Mesenchymal stem cell (in vitro differentiated cells and primary cell): ENCODE measurements at places on chromosomes 2 and 18.

GRCh38 chr2:144241801-144242200 lies 278.1 kb downstream of the ZEB2 start:
- H3K27me3 ChIP-seq = no peaks in the 10 kb centered on the region
- no peak overlapping the region for H3K27ac ChIP-seq
- H3K4me3 ChIP-seq = no peak overlapping the region
- H3K4me1 ChIP-seq = peaks cover 2% of the 10 kb centered on the region
- no peak for DNase-seq

- no peaks in the 10 kb centered on the region for H3K27me3 ChIP-seq
- no peaks in the 10 kb centered on the region for H3K36me3 ChIP-seq
- H3K27ac ChIP-seq = no peak overlapping the region
- no peak overlapping the region for H3K4me3 ChIP-seq
- no peak for DNase-seq
- no peaks in the 10 kb centered on the region for H3K4me1 ChIP-seq
These were observed 18.7 kb downstream of the TPO start for GRCh38 chr2:1431886-1432400.

DNA sequence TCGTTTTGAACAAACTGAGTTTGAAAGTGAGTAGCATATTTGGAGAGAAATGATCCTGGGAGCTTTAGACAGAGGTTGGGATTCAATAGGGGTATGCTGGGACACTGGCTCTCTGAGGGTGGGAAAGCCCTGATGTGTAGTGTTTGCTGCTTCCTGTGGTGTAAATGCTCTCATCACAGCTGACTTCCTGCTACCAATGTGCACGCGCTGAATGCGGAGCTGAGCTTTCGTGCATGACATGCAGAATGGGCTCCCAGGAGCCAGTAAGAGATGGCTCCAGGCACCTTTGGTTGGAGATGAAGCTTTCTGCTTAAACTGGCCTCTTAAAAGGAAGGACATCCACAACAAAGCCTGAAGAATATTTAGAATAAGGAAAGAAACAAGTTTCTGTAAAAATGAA lies 224.1 kb upstream of the CCDC150 start:
- no peaks in the 10 kb centered on the region for H3K36me3 ChIP-seq
- no peak overlapping the region for H3K4me3 ChIP-seq
- DNase-seq = no peak
- no peaks in the 10 kb centered on the region for H3K27me3 ChIP-seq
- H3K4me1 ChIP-seq = peaks cover 8% of the 10 kb centered on the region
- no peak overlapping the region for H3K27ac ChIP-seq

- H3K27ac ChIP-seq = no peak overlapping the region
- no peak overlapping the region for H3K4me3 ChIP-seq
- H3K36me3 ChIP-seq = no peaks in the 10 kb centered on the region
- no peaks in the 10 kb centered on the region for H3K4me1 ChIP-seq
- DNase-seq = no peak
These were observed 215.7 kb downstream of the IKZF2 start for GRCh38 chr2:212935752-212936151.

- H3K4me3 ChIP-seq = no peak overlapping the region
- no peak for DNase-seq
- no peaks in the 10 kb centered on the region for H3K27me3 ChIP-seq
- no peaks in the 10 kb centered on the region for H3K36me3 ChIP-seq
These were observed 403.7 kb downstream of the STK39 start for GRCh38 chr2:167843657-167844056.

DNA sequence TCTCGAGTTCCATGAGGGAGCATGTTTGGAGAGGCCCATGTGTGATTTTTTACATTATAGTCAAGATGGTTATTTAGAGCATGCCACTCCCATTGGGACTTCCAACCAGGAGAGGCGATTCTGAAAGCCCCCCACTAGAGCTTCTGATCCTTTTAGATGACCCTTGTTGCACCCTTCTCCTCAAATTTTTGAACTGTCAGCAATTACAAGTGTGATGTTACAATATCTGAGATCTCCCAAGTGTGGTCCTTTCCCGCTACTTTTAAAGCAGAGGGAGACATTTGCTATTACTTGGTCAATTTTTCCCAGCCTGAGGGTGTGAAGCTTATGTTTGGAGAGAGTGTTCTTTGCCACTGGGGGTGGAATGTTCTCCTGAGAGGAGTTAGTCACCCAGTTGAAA lies 16.7 kb upstream of the PTH2R start:
- H3K27me3 ChIP-seq = peaks cover 3% of the 10 kb centered on the region
- no peaks in the 10 kb centered on the region for H3K4me1 ChIP-seq
- no peak overlapping the region for H3K27ac ChIP-seq
- H3K4me3 ChIP-seq = no peak overlapping the region

DNA sequence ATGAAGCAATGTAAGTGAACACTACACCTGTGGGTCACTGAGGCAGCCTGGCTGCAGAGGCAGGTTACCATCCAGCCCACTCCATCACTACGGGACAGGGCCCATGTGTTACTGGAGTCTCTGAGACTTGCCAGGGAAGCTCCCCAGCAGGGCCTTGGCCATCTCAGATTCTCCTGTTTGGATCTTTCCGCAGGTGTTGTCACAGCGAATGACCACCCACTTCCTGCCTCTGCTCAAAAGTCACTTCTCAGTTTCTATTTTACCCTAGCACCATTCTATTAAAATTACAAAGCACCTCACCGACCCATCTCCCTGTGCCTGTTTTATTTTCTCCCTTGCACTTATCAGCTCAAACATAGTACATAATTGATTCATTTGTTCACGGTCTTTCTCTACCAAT lies 34.5 kb upstream of the L3MBTL4 start:
- no peak for DNase-seq
- H3K36me3 ChIP-seq = no peaks in the 10 kb centered on the region
- no peaks in the 10 kb centered on the region for H3K27me3 ChIP-seq

- peaks cover 56% of the 10 kb centered on the region for H3K27me3 ChIP-seq
- H3K4me1 ChIP-seq = peaks cover 26% of the 10 kb centered on the region
- DNase-seq = peak; percentile 7
- no peaks in the 10 kb centered on the region for H3K36me3 ChIP-seq
- peak overlapping the region; percentile 85 for H3K4me3 ChIP-seq
- no peak overlapping the region for H3K27ac ChIP-seq
These were observed 84.9 kb upstream of the EPB41L3 start for GRCh38 chr18:5628512-5629255.

- DNase-seq = no peak
- H3K4me3 ChIP-seq = no peak overlapping the region
- no peaks in the 10 kb centered on the region for H3K4me1 ChIP-seq
- H3K27me3 ChIP-seq = peaks cover 20% of the 10 kb centered on the region
- H3K27ac ChIP-seq = no peak overlapping the region
- H3K36me3 ChIP-seq = no peaks in the 10 kb centered on the region
These were observed 163.7 kb upstream of the RMP24 start for GRCh38 chr18:35808796-35809195.

GRCh38 chr18:48932462-48932818 lies 18.3 kb downstream of the SMAD7 start:
- peak overlapping the region; percentile 97 for H3K27ac ChIP-seq
- no peak for DNase-seq
- H3K36me3 ChIP-seq = peaks cover 30% of the 10 kb centered on the region
- no peak overlapping the region for H3K4me3 ChIP-seq

- H3K27ac ChIP-seq = no peak overlapping the region
- H3K36me3 ChIP-seq = no peaks in the 10 kb centered on the region
- no peaks in the 10 kb centered on the region for H3K4me1 ChIP-seq
These were observed 117.0 kb downstream of the CHN1 start for GRCh38 chr2:174888146-174888545.

DNA sequence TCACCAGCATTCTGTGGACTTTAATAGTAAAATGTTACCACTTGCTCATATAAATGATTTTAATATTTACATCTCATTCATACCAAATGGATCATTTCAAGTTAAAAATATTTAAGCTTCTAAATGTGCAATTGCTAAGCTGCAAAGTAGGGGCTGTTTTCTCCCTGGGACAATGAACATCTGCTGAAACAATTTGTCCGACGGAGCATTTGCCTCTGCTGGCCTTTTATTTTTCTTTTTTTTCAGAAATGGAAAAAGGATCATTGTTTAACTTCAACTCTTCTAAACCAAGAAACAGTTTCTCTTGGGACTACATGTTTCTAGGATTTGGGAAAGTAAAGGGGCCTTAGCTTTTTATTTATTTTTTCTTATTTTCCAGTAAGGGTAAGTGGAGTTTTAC lies 43.8 kb upstream of the ITPRID2 start:
- H3K4me1 ChIP-seq = no peaks in the 10 kb centered on the region
- H3K4me3 ChIP-seq = no peak overlapping the region
- no peak overlapping the region for H3K27ac ChIP-seq
- DNase-seq = no peak

GRCh38 chr2:158414538-158414937 lies 42.0 kb downstream of the CCDC148 start:
- peaks cover 5% of the 10 kb centered on the region for H3K4me1 ChIP-seq
- no peaks in the 10 kb centered on the region for H3K27me3 ChIP-seq
- no peaks in the 10 kb centered on the region for H3K36me3 ChIP-seq
- H3K4me3 ChIP-seq = no peak overlapping the region
- no peak for DNase-seq
- H3K27ac ChIP-seq = peak overlapping the region; percentile 89

GRCh38 chr18:79588636-79589481 lies 90.7 kb upstream of the CTDP1 start:
- H3K4me3 ChIP-seq = no peak overlapping the region
- no peak overlapping the region for H3K27ac ChIP-seq
- peak; percentile 82 for DNase-seq
- no peaks in the 10 kb centered on the region for H3K36me3 ChIP-seq
- H3K4me1 ChIP-seq = peaks cover 13% of the 10 kb centered on the region

DNA sequence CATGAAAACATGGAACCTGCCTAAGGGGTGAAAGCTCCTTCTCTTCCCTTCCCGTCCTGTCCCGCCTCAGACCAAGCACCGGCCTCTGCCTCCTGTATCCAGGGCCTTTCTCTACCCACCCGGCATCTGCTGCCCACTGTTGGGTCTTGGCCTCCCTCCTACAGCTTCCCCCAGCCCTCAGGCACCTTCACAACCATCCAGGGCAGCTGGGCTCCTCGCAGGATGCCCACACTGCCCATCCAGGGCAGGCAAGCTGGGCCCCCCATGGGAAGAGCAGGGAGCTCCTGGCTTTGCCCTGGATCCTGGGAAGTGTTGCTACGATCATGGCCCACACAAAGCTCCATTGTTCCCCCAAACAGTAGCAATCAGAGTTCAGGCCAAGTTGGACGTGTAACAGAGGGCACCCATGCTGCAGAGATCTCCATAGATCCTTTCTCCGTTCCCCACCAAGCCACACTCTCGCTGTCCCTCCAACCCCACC lies 206.6 kb downstream of the NDUFA10 start:
- H3K27ac ChIP-seq = no peak overlapping the region
- H3K4me3 ChIP-seq = peak overlapping the region; percentile 30
- H3K27me3 ChIP-seq = no peaks in the 10 kb centered on the region
- DNase-seq = no peak
- no peaks in the 10 kb centered on the region for H3K4me1 ChIP-seq
- H3K36me3 ChIP-seq = no peaks in the 10 kb centered on the region

GRCh38 chr18:2304378-2305175 lies 266.7 kb downstream of the METTL4 start:
- H3K4me3 ChIP-seq = no peak overlapping the region
- H3K27me3 ChIP-seq = no peaks in the 10 kb centered on the region
- H3K4me1 ChIP-seq = peaks cover 2% of the 10 kb centered on the region
- DNase-seq = no peak

DNA sequence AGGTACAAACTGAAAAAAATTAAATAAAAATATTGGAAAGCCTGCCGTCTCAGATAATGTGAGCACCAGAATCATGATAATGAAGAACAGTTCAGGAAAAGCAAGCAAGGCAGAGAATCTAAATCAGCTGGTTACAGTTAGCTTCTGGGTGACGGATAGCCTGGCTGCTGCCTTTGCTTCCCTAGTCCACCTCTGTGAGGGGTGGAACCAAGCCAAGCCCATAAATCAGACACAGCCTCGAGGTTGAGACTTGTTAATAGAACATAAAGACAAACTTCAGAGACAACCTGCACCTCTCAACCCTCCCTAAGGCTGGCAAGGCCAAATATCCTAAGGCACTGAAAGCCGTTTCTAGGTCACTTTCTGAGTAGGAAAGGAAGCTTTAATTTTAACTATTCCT lies 334.7 kb upstream of the SLC39A10 start:
- no peaks in the 10 kb centered on the region for H3K27me3 ChIP-seq
- no peak for DNase-seq
- H3K36me3 ChIP-seq = no peaks in the 10 kb centered on the region
- no peaks in the 10 kb centered on the region for H3K4me1 ChIP-seq
- no peak overlapping the region for H3K4me3 ChIP-seq

DNA sequence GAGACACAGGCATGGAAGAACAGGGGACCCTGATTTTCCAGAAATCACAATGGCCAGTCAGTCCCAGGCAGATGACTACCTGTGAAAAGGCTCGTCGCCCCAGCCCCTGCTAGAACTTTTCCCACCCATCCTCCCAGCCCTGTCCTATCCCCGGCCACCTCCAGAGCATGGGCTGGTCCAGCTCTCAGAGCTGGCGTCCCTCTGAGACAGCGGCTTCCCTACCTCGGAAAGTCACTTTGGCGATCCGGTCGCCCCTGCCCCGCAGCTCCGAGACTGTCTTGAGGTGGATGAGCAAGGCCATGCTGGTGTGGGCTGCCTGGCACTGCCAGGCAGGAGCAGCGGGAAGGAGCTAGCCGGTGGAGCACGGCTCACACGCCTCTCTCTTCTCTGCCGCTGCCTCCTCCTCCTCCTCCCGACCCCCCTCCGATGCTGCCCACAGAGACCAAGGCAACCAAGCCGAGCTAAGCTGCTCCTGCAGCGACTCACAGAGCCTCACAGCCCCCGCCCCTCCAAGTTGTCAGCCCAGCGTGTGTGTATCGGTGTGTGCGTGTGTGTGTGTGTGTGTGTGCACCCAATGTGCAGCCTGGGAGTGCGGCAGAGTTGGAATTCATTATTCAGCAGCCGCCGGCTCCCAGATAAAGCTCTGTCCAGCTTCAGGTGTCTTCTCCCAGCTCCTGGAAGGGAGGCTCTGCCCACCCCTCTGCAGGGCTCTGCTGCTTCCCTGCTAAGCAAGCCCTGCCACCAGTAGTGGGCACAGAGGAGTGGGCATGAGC lies 80.5 kb upstream of the OTOF start:
- no peaks in the 10 kb centered on the region for H3K4me1 ChIP-seq
- no peak overlapping the region for H3K4me3 ChIP-seq
- DNase-seq = no peak
- H3K27ac ChIP-seq = no peak overlapping the region
- H3K27me3 ChIP-seq = peaks cover 97% of the 10 kb centered on the region
- no peaks in the 10 kb centered on the region for H3K36me3 ChIP-seq

DNA sequence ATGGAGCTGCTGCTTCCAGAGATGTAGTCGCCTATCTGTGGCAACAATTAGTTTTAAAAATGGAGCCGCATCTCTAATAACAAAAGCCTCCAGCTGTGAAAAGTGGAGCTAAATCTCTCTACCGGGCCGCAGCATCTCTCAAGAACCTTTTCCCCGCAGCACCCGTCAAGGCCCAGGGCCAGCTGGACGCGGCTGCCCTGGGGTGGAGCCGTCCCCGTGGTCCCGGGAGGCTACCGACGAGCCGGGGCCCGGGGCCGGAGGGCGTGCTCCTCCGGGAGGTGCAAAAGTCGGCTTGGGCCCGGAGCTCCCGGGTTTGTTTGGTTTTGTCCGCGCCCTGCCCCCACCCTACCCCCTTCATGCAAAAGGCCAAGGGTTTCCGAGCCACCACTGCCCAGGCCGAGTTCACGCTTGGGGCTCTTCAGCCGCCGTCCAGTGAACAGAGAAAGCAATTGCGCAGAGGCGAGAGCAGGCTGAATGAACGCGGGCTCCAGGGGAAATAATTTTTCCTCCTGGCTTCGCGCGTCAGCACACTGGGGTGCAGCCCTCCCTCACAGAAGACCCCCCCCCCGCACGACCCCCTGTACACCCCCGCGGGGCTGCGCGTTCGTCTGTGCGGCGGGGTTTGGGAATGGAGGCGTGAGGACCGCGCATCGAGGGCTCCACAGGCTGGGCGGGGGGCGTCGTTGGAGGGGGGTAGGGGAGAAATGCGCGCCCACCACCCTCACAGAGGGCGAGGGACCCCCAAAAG lies 557 bp upstream of the GREB1L start:
- peak overlapping the region; percentile 67 for H3K4me3 ChIP-seq
- no peaks in the 10 kb centered on the region for H3K36me3 ChIP-seq
- no peak overlapping the region for H3K27ac ChIP-seq
- peak; percentile 12 for DNase-seq
- H3K27me3 ChIP-seq = no peaks in the 10 kb centered on the region
